Activated naive CD8-positive, alpha-beta T cell treated with anti-CD3 and anti-CD28 coated beads for 36 hours (primary cell): ENCODE measurements at places on chromosomes 6 and 20.

DNA sequence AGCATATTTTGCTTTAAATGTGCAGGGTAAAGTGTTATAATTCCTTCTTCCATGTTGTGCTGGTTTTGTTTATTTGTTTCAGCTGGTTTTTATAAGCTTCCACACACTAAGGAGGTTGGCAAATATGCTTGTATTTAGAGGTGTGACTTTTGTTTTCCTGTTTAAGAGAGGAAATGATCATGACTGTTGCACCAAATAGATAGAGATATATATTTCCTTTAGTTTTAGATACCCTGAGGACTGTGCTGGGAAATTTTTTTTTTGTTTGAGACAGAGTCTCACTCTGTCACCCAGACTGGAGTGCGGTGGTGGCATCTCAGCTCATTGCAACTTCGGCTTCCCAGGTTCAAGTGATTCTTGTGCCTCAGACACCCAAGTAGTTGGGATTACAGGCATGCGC lies 5.8 kb downstream of the TBPL1 start:
- H3K4me1 ChIP-seq = peaks cover 62% of the 10 kb centered on the region
- DNase-seq = no peak
- H3K36me3 ChIP-seq = peaks cover 19% of the 10 kb centered on the region
- no peaks in the 10 kb centered on the region for H3K27me3 ChIP-seq
- no peak overlapping the region for H3K4me3 ChIP-seq
- H3K27ac ChIP-seq = no peak overlapping the region

DNA sequence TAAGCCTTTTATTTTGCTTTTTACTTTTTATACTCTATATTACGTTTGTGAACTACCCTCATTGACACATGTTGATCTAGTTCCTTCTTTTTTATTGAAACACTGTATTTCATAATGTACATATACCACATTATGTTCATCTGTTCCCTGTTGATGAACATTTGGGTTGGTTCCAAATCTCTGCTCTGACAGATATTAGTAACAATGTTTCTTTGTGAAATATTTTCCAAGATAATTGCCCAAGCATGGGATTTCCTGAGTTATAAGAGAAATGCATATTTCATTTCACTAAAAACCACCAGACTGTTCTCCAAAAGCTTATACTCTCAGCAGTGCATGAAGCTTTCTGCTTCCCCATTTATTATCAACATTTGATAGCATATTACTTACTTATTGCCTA lies 44.2 kb upstream of the TNFRSF21 start:
- H3K36me3 ChIP-seq = no peaks in the 10 kb centered on the region
- no peak overlapping the region for H3K4me3 ChIP-seq
- H3K4me1 ChIP-seq = peaks cover 4% of the 10 kb centered on the region

- H3K27me3 ChIP-seq = peaks cover 8% of the 10 kb centered on the region
- no peak within 1 kb of the TSS for H3K27ac ChIP-seq
- no peaks in the 10 kb centered on the region for H3K4me1 ChIP-seq
- DNase-seq = no peak
- H3K36me3 ChIP-seq = no peaks in the 10 kb centered on the region
These were observed at the start of gene SLC17A4 for GRCh38 chr6:25754535-25754934. TSS of gene SLC17A4 (plus strand) at chr6:25754742. CDS start at chr6:25761963, 7,221 bp downstream.

DNA sequence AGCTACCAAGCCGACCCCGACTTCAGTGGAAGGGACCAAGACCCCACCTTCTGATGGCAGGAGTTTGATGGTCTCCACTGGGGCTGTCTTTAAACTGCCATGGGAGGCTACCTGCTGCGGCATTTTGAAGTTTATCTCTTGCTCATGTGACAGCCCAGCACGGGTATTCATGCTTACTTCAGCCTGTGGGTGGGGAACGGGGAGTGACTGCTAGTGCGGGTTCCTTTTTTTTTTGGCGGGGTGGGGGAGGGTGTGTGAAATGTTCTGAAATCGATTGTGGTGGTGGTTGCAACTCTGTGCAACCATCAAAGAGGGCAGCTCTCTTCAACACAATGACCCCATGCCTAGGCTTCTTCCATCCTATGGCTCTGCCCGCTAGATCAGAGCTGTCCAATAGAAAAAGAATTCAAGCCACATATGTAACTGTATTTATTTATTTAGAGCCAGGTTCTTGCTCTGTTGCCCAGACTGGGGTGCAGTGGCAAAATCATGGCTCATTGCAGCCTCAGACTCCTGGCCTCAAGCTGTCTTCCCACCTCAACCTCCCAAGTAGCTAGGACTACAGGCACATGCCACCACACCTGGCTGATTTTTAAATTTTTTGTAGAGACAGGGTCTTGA lies 53.7 kb downstream of the PPP1R16B start:
- peaks cover 15% of the 10 kb centered on the region for H3K36me3 ChIP-seq
- H3K27ac ChIP-seq = peak overlapping the region; percentile 54
- peaks cover 73% of the 10 kb centered on the region for H3K4me1 ChIP-seq
- DNase-seq = peak; percentile 24
- H3K4me3 ChIP-seq = no peak overlapping the region
- H3K27me3 ChIP-seq = no peaks in the 10 kb centered on the region

DNA sequence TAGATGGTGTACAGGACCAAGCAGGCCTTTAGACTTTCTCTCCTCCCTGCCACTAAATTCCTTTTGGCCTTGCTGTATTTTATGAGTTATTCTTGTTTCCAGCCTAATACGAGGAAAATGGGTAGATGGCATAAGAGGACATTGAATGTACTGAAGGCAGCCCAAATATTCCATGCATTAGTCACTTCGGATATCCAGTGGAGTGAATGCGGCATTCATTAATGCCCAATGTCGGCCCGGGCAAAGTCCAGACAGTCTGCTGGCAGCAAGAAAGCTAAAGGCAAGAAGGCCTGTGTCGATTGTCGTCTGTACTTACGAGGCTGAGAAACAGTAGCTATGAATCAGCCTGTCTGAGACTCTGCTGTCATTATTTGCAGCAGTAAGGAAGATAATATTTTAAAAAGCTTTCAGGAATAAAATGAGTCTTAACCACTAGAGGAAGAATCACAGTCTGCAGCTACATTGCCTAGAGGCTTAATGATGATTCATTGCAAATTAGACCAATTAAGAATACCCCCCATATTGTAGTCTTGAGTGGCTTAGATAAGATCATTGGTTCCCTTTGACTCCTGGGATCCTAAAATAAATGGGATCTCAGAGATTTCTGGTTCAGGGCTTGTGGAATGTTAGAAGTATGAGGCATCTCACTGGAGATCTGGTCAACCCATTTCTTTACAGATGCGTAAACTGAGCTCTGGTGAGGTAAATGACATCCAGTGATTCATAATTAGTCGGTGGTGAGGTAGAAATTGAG lies 534.1 kb upstream of the JAG1 start:
- no peak for DNase-seq
- H3K4me1 ChIP-seq = no peaks in the 10 kb centered on the region
- no peak overlapping the region for H3K27ac ChIP-seq

- H3K4me1 ChIP-seq = no peaks in the 10 kb centered on the region
- H3K4me3 ChIP-seq = no peak overlapping the region
- no peak overlapping the region for H3K27ac ChIP-seq
- no peaks in the 10 kb centered on the region for H3K36me3 ChIP-seq
These were observed 59.4 kb upstream of the CD83 start for GRCh38 chr6:14058029-14058695.
